ENCODE measurements at places on chromosomes 1 and 21.

- H3K36me3 ChIP-seq = no peaks in the 10 kb centered on the region
- H3K4me1 ChIP-seq = no peaks in the 10 kb centered on the region
- DNase-seq = no peak
- H3K27me3 ChIP-seq = no peaks in the 10 kb centered on the region
- H3K27ac ChIP-seq = no peak overlapping the region
Observed at GRCh38 chr21:40164905-40165772, 297.9 kb downstream of the PCP4 start.

DNA sequence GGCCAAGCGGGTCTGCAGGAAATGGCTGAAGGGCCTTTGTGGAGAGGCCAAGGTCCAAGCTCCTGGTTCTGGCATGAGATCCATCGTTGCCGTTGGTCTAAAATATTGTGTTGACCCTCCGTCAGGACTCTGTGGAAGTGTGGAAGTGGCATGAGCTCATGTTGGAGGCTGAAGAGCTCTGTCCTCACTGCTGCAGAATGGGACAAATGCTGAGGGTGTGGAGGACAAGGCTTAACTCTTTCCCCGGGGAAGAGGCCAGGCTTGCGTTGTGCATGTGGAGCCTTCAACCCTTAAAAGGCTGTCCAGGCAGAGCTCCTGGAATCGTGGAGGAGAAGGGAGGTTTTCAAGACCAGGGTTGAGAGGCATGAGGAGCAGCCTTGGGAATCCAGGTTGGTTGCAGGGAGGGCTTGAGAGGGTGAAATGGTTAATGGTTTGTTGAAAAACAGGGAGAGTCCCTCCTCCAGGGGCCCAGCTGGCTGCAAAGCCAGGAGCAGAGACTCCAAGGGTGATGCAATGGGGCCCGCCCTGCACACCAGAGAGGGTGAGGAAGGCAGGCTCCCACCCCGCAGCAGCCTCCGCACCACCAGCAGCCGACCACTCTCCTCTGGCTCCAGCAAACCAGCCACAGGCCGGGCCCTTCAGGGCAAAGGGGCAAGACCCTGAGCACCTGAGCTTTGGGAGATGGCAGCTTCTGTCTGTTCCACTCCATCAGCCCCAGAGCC, 6.7 kb upstream of the AHCYL1 start:
- no peak overlapping the region for H3K4me3 ChIP-seq
- no peak overlapping the region for H3K27ac ChIP-seq
- H3K4me1 ChIP-seq = no peaks in the 10 kb centered on the region
- no peaks in the 10 kb centered on the region for H3K36me3 ChIP-seq
- peaks cover 41% of the 10 kb centered on the region for H3K27me3 ChIP-seq
- DNase-seq = no peak

GRCh38 chr1:60244906-60245305, 171.3 kb upstream of the C1orf87 start:
- no peaks in the 10 kb centered on the region for H3K27me3 ChIP-seq
- H3K4me1 ChIP-seq = no peaks in the 10 kb centered on the region
- H3K36me3 ChIP-seq = no peaks in the 10 kb centered on the region
- H3K27ac ChIP-seq = no peak overlapping the region
- H3K4me3 ChIP-seq = no peak overlapping the region

- peak overlapping the region; percentile 49 for H3K27ac ChIP-seq
- DNase-seq = no peak
- H3K4me1 ChIP-seq = peaks cover 18% of the 10 kb centered on the region
- no peaks in the 10 kb centered on the region for H3K27me3 ChIP-seq
Observed at GRCh38 chr1:116329524-116330341, 43.3 kb upstream of the ATP1A1 start.

DNA sequence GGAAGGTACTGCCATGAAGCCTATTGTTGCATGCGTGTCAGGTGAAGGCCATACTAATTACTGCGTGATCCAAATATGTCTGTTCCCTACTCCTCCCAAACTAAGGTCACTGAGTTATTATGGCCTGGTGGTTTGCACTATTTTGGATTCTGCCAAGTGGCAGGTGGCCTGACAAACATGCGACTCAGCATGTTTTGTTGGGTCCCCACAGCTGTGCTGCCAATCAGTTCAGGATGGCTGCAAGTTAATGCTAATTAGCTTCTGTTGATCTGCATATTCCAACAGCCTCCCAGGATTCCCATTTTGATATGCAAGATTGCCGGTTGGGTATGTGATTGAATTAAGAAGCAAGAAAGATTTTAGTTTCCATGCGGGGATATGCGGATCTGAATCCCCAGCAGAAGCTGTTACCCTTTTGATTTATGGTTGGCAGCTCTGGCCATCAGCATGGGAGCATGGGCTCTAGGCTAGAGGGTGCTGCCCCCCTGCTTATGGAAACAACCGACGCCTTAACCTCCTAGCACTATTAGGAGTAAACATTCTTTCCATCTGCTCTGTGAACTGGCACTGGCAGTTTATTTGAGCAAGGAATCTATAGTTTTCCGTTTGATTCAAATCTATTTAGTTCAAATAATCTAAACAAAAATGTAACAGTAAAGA, 429.8 kb upstream of the C1orf87 start:
- DNase-seq = no peak
- no peak overlapping the region for H3K27ac ChIP-seq
- no peaks in the 10 kb centered on the region for H3K36me3 ChIP-seq
- no peak overlapping the region for H3K4me3 ChIP-seq
- H3K27me3 ChIP-seq = no peaks in the 10 kb centered on the region

GRCh38 chr1:27045973-27046558, 33.4 kb upstream of the TENT5B start:
- peak; percentile 61 for DNase-seq
- H3K27me3 ChIP-seq = no peaks in the 10 kb centered on the region
- H3K4me3 ChIP-seq = no peak overlapping the region
- H3K4me1 ChIP-seq = peaks cover 23% of the 10 kb centered on the region

DNA sequence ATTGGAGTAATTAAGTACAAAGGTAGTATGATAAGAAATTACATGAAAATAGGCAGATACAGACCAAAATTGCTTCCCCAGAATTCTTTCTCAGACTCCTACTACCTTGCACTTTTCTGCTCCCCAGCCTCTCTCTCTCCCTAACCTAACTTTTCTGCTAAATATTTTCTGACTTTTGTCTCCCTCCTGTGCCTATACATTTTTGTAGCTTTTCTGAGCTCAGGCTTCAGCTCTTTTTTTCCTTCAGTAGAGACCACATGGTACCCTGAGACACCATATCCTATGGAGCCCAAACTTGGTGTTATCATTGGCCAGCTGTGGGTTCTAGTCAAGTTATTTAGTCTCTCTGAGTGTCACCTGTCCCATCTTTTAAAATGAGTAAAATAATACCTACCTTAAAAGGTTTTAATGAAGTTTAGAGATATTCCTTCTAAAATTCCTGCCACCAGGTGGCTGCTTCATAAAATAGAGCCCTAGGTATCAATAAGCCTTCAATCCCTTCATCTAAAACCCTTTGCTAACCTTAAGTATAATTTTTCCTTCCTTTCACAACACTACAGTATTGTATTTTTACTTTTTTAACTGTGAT, 237.6 kb upstream of the DUSP10 start:
- H3K4me3 ChIP-seq = no peak overlapping the region
- no peaks in the 10 kb centered on the region for H3K36me3 ChIP-seq
- no peak overlapping the region for H3K27ac ChIP-seq
- H3K27me3 ChIP-seq = peaks cover 12% of the 10 kb centered on the region
- DNase-seq = no peak
- no peaks in the 10 kb centered on the region for H3K4me1 ChIP-seq

GRCh38 chr1:29785137-29785527, 548.8 kb downstream of the PTPRU start:
- no peaks in the 10 kb centered on the region for H3K4me1 ChIP-seq
- H3K4me3 ChIP-seq = no peak overlapping the region
- peaks cover 1% of the 10 kb centered on the region for H3K36me3 ChIP-seq
- peak; percentile 5 for DNase-seq
- H3K27me3 ChIP-seq = peaks cover 60% of the 10 kb centered on the region
- no peak overlapping the region for H3K27ac ChIP-seq

DNA sequence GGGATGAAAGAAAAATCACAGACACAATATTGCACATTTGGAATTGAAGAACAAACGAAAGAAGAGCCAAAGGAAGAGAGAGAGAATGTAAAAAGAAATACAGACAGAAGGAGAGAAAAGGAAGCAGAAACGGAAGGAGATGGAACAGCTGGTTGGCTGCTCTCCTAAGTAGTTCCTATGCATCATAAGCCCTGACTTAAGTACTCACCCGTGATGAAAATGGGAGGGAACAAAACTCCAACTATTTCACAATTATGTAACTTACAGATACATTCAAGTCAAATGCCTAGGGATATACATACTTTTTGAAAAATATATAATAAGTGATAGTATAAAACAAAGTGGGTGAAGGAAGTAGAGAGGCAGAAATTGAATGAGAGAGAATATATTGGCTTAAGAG, 88.5 kb downstream of the TTLL7 start:
- no peak for DNase-seq
- H3K4me1 ChIP-seq = no peaks in the 10 kb centered on the region
- H3K36me3 ChIP-seq = no peaks in the 10 kb centered on the region
- H3K4me3 ChIP-seq = no peak overlapping the region
- peaks cover 51% of the 10 kb centered on the region for H3K27me3 ChIP-seq

DNA sequence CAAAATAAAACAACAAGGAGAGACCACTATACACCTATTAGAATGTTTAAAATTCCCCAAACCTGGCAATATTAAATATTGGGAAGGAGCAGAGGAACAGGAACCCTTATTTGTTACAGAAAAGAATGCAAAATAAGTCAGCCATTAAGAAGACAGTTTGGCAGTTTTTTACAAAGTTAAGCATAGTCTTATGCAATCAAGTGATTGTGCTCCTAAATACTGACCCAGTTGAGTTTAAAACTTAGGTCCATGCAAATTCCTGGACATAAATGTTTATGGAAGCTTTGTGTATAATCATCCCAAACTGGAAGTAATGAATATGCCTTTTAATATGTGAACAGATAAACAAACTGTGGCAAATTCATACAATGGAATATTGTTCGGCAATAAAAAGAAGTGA, 72.9 kb upstream of the RGS4 start:
- DNase-seq = no peak
- H3K4me1 ChIP-seq = no peaks in the 10 kb centered on the region
- H3K27me3 ChIP-seq = peaks cover 26% of the 10 kb centered on the region
- no peaks in the 10 kb centered on the region for H3K36me3 ChIP-seq

DNA sequence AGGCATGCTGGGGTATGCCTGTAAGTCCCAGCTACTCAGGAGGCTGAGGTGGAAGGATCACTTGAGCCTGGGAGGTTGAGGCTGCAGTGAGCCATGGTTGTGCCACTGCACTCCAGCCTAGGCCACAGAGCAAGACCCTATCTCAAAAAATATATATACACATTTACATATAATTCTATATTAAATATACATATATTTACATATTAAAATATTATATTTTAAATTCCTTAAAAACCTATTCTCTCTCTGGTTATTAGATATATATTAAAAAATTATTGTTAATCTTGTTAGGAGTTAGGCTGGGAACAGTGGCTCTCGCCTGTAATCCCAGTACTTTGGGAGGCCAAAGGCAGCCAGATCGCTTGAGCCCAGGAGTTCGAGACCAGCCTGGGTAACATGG, 22.7 kb downstream of the GLMN start:
- peaks cover 22% of the 10 kb centered on the region for H3K36me3 ChIP-seq
- peaks cover 24% of the 10 kb centered on the region for H3K4me1 ChIP-seq
- no peak overlapping the region for H3K4me3 ChIP-seq
- no peaks in the 10 kb centered on the region for H3K27me3 ChIP-seq

DNA sequence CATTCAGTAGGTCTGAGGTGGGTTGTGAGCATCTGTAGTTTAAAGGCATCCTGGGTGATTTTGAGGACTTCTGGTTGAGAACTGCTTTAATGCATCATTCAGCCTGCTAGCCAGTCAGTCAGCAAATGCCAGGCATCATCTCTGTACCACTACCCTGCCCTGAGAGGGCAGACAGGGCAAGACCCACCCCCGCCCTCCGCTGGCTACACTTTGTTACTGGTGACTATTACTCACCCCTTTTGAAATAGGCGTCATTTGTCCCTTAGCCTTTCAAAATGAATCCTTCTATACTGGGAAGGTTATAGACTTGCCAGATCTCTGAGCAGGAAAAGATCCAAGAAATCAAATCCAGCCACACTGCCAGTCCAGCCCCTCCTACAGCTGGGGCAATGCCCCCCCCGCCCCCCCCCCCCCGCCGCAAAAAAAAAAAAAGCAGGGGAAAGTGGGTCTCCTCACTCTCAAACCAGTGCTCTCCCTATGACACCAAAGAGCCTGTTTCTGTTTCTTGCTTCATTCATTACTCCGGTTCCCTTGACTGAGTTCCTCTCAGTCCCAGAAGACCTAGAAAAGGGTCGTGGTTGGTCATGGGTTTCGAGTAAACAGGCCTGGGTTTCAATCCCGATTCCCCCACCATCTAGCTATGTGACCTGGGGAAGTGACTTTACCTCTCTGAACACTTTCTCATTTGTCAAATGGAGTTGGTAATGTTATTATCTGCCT, 4.4 kb downstream of the SELENON start:
- no peak for DNase-seq
- no peak overlapping the region for H3K4me3 ChIP-seq
- H3K27me3 ChIP-seq = no peaks in the 10 kb centered on the region

- no peaks in the 10 kb centered on the region for H3K4me1 ChIP-seq
- no peak for DNase-seq
- H3K4me3 ChIP-seq = no peak overlapping the region
- H3K27me3 ChIP-seq = no peaks in the 10 kb centered on the region
- H3K27ac ChIP-seq = no peak overlapping the region
- H3K36me3 ChIP-seq = peaks cover 29% of the 10 kb centered on the region
Observed at GRCh38 chr21:36757196-36757595, 58.3 kb downstream of the SIM2 start.

- no peak overlapping the region for H3K4me3 ChIP-seq
- no peak for DNase-seq
- H3K27ac ChIP-seq = no peak overlapping the region
- peaks cover 26% of the 10 kb centered on the region for H3K27me3 ChIP-seq
Observed at GRCh38 chr21:32173121-32173724, 105.6 kb downstream of the MIS18A start.

DNA sequence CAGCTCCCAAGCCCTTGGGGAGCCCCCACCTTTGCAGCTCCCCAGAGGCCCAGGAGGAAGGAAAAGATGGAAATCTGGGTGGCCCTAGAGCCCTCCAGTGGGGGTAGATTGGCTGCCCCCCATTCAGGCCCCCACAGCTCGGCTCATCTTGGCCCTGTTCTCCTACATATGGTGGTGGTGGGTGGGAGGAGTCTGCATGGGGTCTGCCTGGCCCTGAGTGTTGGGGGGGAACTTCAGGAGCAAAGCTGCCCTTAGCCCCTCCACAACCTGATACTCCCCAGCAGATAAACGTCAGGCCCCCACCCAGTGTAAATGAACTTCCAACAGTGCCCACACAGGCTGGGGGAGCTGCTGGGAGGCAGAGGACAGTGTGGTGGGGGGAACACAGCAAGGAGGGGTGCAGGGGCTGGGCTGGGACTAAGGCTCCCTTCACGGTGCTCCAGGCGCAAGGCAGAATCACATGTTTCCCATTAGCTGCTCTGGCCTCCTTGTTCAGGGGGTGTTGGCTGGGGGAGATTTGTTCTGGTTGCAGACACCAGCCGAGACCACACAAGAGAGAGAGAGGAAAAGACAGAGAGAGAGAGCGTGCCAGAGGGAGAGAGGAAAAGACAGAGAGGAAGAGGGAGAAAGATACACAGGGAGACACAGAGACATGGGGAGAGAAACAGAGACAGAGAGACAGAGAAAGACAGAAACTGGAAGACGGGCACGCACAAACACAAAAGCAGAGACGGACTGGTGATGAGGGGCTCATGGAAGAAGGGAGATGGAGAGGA, 42.6 kb downstream of the AHDC1 start:
- DNase-seq = no peak
- peaks cover 53% of the 10 kb centered on the region for H3K4me1 ChIP-seq
- H3K27me3 ChIP-seq = no peaks in the 10 kb centered on the region
- no peak overlapping the region for H3K4me3 ChIP-seq
- H3K36me3 ChIP-seq = peaks cover 1% of the 10 kb centered on the region

Data from central memory CD8-positive, alpha-beta T cell (primary cell).